ENCODE measurements at places on chromosomes 3 and 15.

GRCh38 chr3:128327606-128328031 lies 139.1 kb downstream of the DNAJB8 start:
- DNase-seq, result no peak

DNA sequence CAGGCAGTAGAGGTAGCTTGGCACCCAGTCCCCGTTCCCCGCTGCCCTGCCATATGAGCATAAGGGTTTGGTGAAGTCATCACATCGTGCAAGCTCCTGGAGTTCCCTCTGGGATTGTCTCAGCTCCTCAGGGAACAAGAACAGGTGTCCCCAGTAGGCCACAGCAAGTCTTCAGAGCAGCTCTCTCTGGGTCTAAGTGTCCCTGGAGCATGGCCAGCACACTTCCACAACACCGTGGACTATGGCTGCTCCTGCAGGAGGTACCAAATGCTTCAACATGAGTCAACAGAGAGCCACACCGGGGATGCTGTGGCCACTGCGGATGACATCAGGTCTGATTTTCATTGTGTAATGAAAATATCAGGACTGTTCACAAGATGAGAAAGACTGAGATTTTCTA lies 23.1 kb downstream of the ABHD6 start:
- DNase-seq, result no peak

- DNase-seq, result no peak
Observed at GRCh38 chr15:67065531-67066005, at the start of gene SMAD3. Gene SMAD3, plus strand, starts transcription at chr15:67065602. Its CDS starts 553 bp downstream, at chr15:67066155.

DNA sequence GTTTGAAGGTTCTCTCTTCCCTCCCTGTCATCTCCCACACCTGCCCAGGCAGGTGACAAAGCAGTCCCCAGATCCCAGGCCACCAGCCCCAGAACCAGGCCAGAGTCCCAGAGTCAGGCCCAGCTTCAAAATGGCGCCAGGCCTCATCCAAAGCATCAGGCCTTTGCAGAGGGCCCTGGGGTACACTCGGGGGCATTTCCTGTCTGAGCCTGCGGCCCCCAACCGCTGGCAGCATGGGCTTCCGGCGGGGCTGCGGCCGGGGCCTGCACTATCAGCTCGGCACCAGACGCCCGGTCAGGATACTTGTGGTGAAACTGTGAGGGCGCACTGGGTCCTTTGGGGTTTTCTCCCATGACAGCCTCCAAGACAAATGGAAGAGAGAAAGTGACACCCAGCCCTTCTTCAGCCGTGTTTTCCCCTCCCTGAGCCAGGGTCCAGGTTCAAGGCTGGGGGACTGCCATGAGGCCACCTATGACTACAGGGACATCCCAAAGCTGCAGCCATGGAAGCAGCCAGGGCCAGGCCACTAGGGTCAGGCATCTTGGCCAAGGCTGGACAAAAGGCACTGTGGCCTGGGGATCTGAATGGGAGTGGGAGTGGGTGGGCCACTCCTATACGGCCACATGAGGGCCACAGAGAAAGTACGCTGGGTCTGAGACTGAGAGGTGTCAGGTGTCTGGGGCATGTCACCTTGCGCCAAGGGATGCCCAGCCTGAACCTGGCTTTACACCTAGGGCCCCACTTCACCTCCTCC lies 33.9 kb downstream of the RPN1 start:
- no peak for DNase-seq
